Activated naive CD4-positive, alpha-beta T cell (primary cell): ENCODE measurements at places on chromosomes 5 and 9.

DNA sequence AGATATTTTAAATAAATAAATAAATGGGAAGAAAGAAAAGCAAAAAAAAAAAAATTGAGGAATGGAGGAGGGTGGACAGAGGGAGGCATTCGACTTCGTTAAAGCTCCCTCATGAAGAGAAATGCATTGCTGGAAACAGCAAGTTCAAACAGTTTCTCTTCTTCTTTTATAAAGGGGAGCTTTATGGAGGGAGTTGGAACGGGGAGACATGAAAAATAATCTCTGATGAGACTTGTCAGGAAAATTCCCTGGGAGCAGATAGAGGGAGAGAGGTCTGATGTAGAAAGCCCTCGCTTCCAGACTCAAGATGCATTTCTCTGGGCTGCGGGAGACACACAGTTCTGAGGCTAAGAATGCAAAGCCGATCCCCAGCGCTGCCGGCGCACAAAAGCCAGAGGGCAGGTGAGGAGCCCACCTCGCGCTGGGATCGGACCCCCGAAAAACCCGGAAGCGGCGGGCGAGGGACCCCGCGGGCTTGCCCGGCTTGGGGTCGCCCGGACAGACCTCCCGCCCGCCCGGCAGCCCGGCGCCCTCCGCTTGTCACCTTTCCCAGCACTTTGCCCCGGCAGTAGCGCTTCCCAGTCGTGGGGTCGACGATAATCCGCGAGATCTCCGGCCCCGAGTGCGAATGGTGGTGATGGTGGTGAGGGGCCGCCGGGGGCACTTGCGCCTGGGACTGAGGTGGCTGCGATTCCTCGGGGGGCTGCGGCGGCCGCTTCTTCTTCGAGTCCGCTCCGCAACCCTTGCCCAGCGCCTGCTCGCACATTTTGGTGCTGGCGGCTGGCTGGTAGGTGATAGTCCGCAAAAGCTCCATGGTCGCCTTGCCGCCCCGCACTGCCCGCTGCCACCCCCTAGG, 512 bp downstream of the PLK2 start:
- peak; percentile 22 for DNase-seq

DNA sequence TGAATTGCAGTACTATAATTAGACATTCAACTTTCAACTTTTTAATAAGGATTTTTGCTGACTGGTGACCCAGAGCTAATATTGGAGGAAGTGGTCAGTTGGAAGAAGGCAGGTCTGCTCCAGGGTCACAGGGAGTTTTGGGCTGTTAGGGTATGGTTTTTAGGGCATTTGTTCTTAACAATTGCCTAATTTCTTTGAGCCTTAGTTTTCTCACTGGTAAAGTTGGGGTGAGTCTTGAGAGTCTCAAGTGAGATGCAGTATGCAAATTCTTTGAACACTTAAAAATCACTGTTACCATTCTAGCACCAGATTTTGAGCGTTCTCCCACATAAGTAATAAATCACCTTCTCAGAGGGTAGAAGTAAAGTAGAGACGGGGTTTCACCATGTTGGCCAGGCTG, 50.9 kb downstream of the RMI1 start:
- no peak for DNase-seq

GRCh38 chr9:111114486-111114885, 76.2 kb upstream of the LPAR1 start:
- DNase-seq = no peak

DNA sequence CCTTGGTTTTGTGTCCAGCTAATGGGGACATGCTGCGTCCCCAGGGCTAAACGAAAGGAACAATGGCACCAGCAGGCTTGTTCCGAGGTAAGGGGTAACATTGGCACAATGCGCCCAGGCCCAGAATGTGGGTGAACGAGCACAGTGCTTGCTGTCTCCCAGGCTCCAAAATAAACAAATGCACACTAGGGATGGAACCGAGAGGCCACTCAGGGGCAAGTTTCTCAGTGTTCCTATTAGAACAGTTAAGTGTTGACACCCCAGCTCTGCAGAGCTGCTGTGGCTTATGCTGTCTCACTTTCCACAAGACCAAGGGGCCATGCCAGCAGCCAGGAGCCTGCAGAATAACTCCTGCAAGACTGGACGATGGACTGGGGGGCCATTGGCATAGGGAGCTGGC, 492.4 kb downstream of the GADD45G start:
- no peak for DNase-seq

- DNase-seq = no peak
Observed at GRCh38 chr5:95763941-95764340, 32.8 kb downstream of the RHOBTB3 start.

DNA sequence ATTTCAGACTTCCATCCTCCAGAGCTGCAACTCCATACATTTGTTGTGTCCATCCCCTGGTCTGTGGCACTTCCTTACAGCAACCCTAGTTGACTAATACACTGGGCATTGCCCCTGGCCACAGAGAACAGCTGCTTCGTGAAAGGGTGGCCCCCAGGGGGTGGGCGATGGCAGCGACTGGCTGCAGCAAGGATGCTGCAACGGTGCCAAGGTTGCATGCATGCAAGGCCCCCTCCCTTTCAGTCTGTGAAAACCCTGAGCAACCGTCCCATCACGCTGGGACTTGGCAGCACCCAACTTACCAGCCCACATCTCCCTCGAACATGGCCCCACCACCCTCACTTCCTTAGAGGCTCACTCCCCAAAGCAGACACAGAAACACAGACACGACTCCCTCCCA, 162.5 kb downstream of the MED10 start:
- DNase-seq = no peak

DNA sequence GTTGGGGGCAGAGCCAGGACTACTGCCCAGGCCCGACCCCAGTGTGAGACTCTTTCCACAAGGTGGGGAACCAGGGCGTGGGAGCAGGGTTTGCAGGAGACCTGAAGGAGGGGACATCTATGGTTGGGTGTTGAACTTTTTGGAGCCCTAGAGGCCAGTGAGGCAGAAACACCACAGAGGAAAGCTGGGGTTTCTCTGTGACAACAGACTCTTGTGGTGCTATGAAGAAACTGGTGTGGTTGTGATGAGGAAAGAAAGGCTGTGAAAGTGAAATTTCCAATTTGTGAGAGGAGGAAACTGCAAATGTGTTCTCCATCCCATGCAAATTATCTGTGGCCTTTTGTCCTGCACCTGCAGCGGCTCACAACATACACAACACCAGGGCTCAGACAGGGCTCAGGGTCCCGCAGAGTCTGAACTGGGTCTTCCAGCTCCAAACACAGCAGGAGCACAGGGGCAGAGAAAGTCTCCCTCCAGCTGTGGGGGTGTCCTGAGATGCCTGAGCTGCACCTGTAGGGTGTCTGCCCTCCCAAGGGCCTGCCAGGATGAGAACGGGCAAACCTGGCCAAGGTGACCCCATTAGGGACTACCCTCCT, 51.4 kb upstream of the GRHPR start:
- DNase-seq = no peak

GRCh38 chr5:57871496-57871895, 388.9 kb upstream of the ACTBL2 start:
- no peak for DNase-seq
